ENCODE measurements at places on chromosomes 6 and 20.
A peak's percentile ranks its signal among the peaks of the same experiment; 100 is the strongest.

- DNase-seq, result no peak
Observed at GRCh38 chr6:71745525-71745924, 140.8 kb upstream of the RIMS1 start.

DNA sequence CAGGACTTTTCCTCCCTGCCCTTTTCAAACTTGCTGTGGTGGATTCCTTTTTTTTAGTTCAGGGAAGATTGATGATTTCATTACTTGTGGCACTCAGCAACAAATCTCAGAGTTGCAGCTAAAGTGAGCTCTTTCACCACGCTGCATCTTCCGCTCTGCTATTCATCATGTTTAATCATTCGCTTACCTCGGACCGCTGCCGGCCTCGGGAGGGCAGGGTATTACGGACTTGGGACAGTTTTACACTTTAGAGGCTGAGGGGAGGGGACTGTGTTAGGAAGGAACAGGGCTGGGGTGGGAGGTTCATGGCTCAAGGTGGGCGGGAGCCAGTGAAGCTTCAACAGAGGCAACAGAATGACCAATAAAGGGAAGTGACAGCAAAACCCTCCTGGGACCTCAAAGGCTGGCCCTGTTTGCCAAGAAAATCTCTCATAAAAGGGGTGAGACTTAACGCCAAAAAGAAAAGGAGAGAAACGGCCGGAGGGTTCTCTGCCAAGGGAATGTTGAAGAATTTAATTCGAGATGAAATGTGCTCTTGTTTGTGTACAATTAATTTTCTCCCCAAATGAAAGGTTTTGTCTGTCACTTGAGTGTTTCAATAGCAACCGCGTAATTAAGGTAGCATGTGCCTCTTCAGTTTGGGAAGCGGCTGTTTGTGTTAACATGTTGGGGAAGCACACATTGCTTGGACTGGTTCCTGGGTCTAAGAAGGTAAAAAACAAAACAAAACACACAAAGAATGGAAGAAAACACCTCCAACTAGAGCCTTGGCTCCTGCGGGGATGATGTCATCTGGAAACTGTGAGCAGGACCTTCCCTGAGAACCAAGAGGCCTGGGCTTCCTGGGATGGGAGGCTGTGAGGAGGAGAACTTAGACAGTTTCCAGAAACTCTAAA, 72.5 kb upstream of the SULF2 start:
- DNase-seq, result no peak

DNA sequence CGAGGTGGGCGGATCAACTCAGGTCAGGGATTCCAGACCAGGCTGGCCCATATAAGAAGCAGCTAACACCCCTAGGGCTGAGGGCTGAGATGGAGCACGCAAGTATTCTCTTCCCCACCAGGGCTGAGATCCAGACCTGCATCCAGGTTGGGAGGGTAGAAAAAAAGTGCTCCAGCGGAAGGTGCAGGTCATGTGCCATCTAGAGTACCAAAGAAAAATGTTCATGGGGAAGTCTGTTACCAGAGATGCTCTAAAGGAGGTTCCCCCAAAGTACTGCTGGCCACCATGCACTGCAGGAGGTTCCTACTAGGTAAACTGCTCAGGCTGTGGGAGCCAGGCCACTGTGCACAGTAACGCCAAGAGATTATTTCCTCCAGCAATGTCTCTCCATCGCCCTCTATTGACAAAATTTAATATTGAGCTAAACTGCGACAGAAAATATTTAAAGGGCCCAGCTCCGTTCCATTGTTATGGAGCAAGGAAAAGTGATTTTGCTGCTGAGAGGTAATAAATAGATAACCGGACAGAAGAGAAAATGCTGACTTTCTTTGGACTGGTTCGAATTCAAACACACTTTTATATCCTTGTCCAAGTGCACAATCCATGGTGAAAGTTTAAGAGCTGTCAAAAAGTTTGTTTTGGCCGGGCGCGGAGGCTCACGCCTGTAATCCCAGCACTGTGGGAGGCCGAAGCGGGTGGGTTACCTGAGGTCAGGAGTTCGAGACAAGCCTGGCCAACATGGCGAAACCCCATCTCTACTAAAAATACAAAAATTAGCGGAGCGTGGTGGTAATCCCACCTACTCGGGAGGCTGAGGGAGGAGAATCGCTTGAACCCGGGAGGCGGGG, 159.9 kb downstream of the OR2B2 start:
- DNase-seq, result peak; percentile 86

DNA sequence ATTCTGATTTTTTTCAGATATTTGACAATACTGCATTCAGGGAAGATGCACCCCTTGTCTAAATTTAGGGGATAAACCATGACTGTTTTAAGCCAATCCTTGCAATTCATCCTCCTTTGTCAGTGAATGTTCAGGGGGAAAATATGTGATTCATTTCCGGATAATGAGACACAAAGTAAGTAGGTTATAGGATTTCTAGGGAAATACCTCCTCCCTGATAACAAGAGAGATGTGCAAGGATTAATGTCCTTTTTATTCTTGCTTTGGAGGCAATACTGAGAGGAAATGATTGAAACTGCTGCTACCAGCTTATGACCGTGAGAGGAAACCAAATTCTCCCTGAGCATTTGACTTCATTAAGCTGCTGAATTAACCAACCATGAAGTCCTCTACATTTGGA, 161.3 kb upstream of the EYA4 start:
- no peak for DNase-seq

- no peak for DNase-seq
Observed at GRCh38 chr6:99867026-99867425, 127.0 kb downstream of the MCHR2 start.

DNA sequence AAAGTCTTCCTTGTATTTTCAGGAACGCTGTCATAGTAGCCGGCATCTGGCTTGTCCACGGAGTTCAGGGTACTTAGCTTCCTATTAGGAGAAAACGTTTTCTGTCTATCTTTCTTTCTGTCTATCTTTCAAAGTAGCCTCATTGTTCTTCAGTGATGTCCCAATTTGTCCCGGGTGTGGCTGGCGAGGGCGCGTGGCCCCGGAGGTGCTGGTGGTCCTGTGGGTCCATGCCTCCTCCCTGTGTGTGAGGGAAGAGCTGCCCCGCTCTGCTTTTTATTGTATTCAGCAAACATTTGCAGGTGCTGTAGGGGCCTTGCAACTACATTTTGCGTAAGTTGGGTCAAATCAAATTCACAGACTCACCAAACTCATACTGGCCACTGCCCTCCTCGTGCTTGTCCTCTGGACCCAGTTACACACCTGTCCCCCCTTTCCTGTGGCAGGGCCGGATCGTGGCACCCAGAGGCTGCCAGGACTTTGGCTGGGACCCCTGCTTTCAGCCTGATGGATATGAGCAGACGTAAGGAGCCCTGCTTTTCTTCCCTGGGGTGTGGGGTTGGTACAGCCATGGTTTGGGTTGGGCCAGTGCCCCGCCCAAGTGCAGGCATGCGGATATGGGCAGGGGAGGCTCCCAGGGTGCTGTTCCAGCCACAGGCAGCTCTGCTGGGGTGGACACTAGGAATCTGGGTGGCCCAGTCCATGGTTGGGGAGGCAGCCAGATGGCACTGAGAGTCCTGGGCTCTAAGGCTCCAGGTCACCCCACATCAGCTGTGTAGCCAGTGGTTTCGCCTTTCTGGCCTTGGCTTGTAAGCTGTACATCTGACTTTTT, 12.3 kb downstream of the ITPA start:
- no peak for DNase-seq

- no peak for DNase-seq
Observed at GRCh38 chr6:157538698-157539097, 157.7 kb downstream of the ZDHHC14 start.

GRCh38 chr6:123908797-123909196, 105.1 kb downstream of the NKAIN2 start:
- no peak for DNase-seq

DNA sequence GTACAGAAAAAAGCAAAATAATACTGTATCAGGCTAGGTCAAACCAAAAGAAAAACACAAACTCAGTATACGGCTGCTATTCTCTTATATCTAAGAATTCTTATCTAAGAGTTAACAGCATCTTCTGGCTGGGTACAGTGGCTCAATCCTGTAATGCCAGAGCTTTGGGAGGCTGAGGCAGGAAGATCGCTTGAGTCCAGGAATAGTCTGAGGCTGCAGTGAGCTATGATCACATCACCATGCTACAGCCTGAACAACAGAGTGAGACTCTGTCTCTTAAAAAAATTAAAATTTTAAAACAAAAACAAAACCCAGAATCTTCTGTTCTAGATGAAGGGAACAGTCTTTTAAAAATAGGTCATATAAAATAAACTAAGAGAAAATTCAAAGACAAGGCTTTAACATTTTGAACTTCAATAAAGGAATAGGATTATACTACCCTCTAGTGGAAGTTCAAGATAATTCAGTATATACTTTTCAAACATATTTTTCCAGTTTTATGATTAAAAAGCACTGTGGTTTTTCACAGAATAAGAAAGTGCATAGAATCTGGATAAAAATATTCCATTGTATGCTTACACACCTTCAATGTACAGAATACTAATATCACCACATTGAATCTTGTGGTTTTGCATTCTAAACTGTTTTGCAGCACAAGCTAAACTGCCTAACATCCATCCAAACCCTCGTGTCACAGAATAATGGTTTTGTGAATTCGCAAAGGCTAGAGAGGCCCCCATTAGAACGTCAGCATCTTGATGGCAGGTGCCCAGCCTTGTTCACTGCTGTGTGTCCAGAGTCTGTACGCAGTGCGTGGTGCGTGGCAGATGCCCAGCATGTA, 39.3 kb downstream of the DTNBP1 start:
- no peak for DNase-seq

DNA sequence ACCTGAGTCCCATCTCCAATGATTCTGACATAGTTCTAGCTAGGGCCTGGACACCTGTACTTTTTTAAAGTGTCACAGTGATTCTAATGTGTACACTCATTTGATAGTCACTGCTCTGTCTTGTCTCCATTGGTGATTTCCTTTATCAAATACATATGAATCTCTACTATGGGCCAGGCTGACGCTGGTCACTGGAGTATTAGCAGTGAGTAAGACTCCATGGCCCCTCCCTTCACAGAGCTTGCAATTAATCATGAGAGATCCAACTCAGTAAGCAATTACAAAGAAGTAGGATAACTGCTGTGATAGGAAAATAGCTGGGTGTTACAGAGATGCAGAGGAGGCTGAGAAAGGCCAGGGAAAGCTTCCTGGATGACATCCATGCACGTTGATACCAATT, 19.3 kb upstream of the SASH1 start:
- no peak for DNase-seq

- DNase-seq, result no peak
Observed at GRCh38 chr6:7144872-7145584, 37.3 kb downstream of the RREB1 start.

DNA sequence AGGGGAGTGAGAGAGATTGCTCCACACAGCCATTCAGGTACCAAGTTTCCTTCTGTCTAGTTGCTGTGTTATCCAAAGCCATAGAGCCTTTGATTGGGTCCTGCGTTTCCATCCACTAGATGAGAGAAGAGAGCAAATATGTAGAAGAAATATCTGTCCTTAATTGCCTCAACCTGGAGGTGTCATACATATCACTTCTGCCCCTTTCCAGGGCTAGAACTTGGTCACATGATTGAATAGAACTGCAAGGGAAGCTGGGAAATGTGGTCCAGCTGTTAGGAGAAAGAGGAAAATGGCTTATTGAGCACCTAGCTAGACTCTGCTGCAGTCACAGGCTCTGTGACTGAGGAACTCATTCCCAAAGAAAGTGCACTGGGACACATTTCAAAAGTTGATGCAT, 115.6 kb upstream of the JAG1 start:
- DNase-seq, result no peak

DNA sequence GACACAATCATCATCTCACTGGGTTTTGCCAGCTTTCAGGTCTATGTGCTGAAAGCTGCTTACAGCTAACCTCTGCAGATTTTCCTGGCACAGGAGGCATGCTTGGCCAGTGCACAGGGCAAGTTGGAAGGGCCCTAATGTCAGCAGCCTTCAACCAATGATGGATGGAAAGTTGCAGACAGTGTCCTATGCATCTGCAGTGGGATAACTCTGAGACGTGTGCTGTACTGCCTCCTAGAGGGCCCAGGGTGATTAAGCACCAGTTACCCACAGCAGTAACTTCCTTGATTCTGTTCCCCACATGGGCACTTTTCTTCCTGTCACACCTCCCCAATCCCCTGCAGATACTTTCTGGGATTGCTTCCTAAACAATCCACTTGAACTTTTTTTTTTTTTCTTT, 38.6 kb downstream of the OVOL2 start:
- DNase-seq, result no peak

GRCh38 chr6:6901945-6902344, 205.8 kb upstream of the RREB1 start:
- DNase-seq, result no peak

DNA sequence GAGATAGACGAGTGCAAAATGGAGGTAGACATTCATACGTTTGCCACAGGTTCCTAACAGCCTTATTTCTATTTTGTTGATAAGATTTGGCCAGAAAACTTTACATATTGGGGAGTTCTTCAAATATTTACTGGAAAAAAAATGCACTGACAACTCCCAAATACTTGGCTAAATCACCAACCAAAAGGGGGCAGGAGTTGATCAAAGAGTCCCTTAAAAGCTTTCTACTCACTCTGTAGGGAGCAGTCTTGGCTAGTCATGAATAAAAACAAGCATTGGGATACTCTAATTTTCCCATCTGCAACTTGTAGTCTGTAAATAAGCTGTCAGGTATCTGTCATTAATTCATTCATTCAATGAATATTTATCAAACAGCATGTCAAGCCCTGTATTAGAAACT, 18.4 kb downstream of the TENT5A start:
- DNase-seq, result no peak

- DNase-seq, result no peak
Observed at GRCh38 chr6:13425943-13426931, 61.2 kb downstream of the GFOD1 start.

GRCh38 chr6:40188931-40189330, 254.7 kb upstream of the MOCS1 start:
- DNase-seq, result no peak

GRCh38 chr6:10453596-10453995, 38.7 kb upstream of the TFAP2A start:
- no peak for DNase-seq

- no peak for DNase-seq
Observed at GRCh38 chr6:33654831-33655554, 33.9 kb downstream of the ITPR3 start.

GRCh38 chr6:82924799-82925535, 140.7 kb downstream of the UBE3D start:
- no peak for DNase-seq

- DNase-seq, result no peak
Observed at GRCh38 chr6:41874741-41875140, 20.4 kb downstream of the USP49 start.

DNA sequence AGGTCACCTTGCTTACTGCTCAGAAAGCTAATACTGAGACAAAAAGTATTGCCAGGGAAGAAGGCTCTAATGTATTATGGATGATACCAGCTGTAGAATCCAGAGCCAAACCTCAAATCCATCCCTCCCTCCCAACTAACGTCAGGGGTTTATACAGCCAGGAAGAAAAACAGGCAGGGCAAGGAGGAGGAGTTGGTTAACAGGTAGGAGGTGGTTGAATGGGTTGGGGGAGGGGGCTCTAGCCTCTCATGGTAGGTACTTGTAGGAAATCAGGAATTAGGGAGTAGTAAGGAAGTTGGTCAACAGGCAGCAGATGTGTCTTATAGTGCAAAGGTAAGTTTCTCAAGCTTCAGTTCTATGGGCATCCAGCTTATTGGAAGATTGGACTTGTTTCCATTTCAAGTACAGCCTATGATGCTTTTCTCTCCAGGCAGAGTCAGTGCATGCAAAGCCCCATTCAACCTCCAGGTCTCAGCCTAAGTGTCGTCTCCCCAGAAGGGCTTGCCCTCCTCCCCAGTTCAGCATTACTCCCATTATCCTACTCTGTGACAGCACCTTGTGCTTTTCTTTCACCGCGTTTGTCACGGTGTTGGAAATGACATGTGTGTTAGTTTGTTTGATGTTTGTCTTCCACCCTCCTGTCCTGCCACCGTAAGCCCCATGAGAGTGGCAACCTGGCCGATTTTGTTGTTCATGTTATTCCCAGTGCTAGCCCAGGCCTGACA, 38.1 kb downstream of the PNLDC1 start:
- DNase-seq, result no peak

Measured in SK-N-MC (cell line).